Neuronal stem cell (in vitro differentiated cells): ENCODE measurements at places on chromosomes 2 and 18.

DNA sequence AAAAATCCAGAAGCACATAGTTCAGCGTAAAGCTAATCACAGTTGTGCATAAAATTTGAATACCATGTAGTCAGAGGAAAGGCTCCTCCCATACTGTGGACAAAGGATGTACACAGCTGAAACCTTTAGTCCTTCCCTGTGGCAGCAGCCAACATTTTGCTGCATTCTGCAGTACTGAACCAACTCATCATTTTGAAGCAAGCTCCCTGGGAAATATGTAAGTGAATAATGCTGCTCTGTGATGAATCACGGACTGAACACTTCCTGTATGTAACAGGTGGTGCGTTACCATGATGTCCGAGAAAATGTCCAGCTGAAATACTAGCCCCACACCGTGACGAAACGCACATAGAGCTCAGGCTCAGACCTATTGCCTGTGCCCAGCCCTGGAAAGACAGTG, 421.1 kb upstream of the RAB12 start:
- no peak for DNase-seq

DNA sequence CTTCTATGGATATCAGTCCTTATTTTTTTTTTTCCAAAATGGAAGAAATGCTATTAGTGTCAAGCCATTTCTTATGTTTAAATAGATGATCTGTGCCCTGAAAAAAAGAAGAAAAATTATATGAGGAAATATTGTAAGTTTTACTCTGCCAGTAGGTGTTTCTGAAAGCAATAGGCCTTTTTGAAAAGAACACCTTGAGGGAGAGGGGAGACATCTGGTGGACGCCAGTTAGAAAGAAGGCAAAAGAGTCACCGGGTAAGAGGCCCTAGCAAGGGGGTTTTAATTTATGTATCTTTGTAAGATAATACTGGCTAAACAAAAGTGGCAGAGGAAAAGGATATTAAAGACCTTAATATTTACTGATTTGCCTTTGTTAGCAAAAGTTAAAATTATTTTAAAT, 56.1 kb downstream of the DYNAP start:
- DNase-seq: peak; percentile 11

DNA sequence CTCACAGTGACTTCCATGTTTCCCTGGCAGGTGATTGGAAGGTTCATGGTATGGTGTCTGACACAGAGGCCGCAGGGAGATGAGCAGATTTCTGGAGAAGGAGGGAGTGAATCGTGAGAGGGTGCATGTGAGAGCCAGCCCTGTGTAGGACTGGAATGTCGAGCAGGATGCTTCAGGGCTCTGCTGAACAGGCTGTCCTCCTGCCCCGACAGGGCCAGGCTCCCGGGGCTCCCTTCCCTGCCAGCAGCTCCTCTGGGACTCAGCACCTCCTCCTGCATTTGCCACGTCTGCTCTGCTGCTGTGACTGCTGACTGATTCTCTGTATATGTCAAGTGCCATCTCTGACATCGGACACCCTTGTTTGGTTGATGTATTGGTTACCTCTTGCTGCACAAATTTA, 38.5 kb upstream of the INHBB start:
- DNase-seq: no peak

- no peak for DNase-seq
These were observed 51.0 kb upstream of the GORASP2 start for GRCh38 chr2:170878066-170878465.

- no peak for DNase-seq
These were observed 94.0 kb downstream of the PLB1 start for GRCh38 chr2:28589746-28590463.

GRCh38 chr2:3045318-3045921, 332.2 kb downstream of the EIPR1 start:
- no peak for DNase-seq

GRCh38 chr2:231362555-231363184, 32.8 kb upstream of the B3GNT7 start:
- no peak for DNase-seq

GRCh38 chr2:162928356-162928755, 89.8 kb upstream of the KCNH7 start:
- DNase-seq: no peak

GRCh38 chr2:37324536-37324785, 172 bp downstream of the PRKD3 start:
- DNase-seq: peak; percentile 71

GRCh38 chr18:57748770-57749603, 54.1 kb downstream of the ATP8B1 start:
- DNase-seq: no peak

- DNase-seq: no peak
These were observed 49.0 kb downstream of the SNED1 start for GRCh38 chr2:241047253-241048010.

DNA sequence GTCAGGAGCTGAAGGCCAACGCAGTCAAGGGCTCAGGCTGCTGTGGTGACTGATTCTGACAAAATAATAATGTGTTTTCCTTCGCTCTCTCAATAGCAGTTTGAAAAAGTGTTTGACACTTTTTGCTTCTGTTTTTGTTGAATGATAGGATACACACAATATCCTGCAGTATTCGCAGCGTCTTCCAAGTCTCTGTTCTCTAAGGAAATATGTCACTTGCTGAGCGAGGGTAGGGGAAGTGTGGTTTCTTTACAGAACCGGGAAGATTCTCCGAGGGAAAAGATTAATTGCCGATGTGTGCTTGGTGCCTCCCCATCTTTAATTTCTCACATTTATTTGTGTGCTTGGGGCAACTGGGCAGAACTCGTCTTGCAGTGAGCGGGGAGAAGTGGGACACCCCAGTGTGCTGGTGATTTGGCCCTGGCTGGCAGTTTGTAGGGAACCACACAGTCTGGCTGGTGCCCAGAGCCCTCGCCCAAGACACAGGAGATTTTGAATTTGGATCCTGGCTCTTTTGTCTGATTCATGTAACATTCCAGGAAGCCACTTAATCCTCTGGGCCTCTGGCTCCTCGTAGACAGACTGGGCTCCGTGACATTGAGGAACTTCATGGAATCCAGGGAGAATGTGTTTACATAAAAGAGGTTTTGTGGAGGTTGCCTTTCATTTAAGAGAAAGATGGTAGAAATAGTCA, 169.4 kb downstream of the LDLRAD4 start:
- DNase-seq: no peak

GRCh38 chr2:135259123-135259522, 207.0 kb downstream of the RAB3GAP1 start:
- no peak for DNase-seq

DNA sequence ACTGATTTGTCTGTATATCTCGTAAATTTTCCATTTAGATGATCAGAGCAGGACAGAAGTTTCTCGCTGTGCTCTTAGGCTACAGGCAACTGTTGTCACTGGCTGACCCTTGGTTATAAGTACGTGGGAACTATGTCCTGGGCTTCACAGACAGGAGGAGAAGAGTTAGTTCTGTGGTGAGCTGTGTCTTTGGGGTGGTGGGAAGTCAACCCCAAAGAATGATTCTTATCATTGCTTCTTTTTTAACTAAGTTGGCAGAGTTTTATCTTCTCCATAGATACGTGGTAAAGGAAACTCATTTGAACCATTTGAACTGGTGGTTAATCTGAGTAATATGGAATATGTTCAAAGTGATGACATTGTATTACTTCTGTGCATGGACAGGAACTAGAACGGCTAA, 230.6 kb upstream of the EPAS1 start:
- no peak for DNase-seq

- no peak for DNase-seq
These were observed 240.0 kb upstream of the NT5C1B start for GRCh38 chr2:18829251-18829902.

DNA sequence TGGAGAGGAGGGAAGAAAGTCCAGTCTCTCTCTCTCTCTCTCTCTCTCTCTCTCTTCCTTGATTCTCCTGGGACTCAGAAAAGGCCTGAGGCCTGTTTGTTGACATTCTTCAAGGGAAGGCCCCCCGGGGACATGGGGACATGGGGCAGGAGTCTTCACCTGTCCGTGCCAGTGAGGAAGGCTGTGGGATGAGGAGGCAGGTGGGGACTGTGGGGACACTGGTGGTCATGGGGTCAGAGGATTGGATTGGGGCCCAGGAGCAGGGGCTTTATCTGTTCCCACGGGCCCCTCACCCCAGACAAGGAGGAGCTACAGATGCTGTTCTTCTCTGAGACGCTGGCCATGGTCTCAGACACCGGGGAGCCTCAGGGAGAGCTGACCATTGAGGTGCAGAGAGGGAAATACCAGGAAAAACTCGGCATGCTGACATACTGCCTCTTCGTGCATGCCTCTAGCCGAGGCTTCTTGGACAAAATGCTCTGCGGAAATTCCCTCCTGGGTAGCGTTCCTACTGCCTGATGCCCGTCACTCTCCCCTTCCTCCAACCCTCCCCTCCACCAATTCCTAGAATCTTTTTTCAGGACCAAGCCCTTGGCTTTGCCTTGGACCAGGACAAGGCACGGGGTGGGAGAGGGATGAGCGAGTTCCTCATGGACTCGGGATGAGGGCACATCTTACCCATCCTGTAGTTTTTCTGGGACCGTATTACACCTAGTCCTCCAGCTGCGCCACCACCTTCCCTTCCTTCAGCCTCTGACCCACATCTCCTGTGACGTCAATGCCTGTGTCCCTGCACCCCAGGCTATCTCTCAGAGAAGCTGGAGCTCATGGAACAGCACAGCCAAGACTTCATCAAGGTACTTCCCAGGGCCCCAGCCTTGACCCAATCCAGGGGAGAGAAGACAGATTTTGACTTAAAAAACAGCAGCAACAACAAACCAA, 850 bp downstream of the CATIP start:
- DNase-seq: no peak

- no peak for DNase-seq
These were observed 107.6 kb downstream of the DOCK10 start for GRCh38 chr2:224934526-224935188.

GRCh38 chr18:58632552-58632951, 3.7 kb upstream of the ALPK2 start:
- DNase-seq: no peak

DNA sequence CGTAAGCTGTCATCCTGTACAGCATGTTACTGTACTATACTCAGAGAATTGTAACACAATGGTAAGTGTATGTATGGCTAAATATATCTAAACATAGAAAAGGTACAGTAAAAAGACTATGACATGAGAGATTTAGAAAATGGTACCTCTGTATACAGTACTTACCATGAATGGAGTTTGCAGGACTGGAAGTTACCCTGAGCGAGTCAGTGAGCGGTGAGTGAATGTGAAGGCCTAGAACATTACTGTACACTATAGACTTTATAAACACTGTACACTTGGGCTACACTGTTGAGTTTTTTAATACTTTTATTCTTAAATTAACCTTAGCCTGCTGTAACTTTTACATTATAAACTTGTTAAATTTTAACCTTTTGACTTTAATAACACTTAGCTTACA, 1.5 kb downstream of the DDX18 start:
- no peak for DNase-seq

- DNase-seq: no peak
These were observed 43.1 kb upstream of the SLC39A10 start for GRCh38 chr2:195613922-195614321.

- no peak for DNase-seq
These were observed 133.1 kb downstream of the TXNL1 start for GRCh38 chr18:56505293-56505692.

DNA sequence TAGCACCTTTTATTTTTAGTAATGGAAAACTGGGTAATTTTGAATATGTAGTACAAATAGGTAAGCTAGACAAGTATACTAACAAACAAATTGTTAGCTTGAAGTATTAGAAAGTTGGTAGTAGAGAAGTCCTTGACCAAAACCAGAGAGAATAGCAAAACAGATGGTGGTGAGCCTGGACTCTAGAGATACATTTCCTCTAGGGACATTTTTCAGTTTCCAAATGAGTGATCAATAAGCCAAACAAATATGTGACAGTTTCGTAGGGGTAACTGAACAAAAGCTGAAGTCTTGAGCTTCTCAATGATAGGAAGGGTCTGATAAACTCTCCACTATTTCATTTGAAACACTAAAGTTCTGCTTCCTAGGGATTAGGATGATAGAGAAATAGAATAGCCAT, 692.0 kb upstream of the FAM98A start:
- DNase-seq: no peak

- DNase-seq: peak; percentile 3
These were observed 43.3 kb downstream of the KCNH7 start for GRCh38 chr2:162795312-162795711.

DNA sequence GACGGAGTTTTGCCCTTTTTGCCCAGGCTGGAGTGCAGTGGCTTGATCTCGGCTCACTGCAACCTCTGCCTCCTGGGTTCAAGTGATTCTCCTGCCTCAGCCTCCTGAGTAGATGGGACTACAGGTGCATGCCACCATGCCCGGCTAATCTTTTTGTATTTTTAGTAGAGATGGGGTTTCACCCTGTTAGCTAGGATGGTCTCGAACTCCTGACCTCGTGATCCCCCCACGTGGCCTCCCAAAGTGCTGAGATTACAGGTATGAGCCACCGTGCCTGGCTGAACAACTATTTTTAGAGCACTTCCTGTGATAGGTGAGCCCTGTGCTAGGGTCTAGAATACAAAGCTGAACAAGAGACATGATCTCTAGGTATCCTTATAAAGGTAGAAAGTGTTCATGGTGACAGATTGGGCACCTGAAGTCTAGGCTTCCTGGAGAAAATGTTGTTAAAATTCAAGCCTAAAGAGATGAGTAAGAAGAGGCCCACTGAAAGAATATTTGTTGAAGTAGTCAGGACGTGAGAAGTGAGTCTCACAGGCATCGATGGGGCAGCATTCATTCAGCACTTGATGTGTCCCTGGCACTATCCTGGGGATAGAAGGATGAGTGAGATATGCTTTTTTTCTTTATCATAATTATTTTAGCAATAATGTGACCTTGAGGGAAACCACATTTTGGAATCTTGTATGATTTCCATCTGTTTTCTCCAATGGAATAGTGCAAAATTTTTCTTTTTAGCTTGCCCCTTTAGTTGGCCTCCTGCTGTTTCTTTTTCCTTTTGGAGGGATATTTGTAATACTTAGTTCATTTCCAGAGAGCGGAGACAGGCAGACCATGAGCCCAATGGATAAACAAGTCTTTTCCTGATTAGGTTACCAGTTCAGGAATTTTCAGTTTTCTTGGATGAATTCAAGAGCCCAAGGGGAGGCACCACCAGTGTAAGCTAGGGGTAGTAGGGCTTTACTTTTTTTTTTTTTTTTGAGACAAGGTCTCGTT, 5.1 kb downstream of the ZNF236 start:
- no peak for DNase-seq

DNA sequence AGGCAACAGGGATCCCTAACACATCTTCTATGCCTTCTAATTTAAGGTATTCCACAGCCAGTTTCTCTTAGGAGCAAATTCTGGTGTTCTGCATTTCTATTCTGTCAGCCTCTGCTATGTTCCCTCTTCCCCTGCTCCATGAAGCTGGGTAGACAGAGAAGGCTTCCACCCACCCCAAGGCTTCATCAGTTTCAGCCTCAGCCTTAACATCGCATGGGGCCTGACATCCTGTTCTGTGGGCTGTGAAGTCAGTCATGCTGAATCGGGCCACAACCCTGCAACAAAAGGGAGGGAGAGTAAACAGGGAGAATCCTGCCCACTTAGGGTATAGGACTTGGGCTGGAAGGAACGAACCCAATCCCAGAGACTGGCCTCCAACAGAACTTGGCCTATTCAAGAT, 70.6 kb upstream of the PPM1B start:
- no peak for DNase-seq

GRCh38 chr2:80643598-80643997, 339.0 kb upstream of the LRRTM1 start:
- DNase-seq: no peak

- no peak for DNase-seq
These were observed 268.9 kb downstream of the PLCL1 start for GRCh38 chr2:198073253-198073652.
